H9 (cell line): ENCODE measurements at places on chromosomes 2 and 18.

- DNase-seq, result no peak
These were observed 503.4 kb downstream of the CCDC85A start for GRCh38 chr2:56687169-56687568.

DNA sequence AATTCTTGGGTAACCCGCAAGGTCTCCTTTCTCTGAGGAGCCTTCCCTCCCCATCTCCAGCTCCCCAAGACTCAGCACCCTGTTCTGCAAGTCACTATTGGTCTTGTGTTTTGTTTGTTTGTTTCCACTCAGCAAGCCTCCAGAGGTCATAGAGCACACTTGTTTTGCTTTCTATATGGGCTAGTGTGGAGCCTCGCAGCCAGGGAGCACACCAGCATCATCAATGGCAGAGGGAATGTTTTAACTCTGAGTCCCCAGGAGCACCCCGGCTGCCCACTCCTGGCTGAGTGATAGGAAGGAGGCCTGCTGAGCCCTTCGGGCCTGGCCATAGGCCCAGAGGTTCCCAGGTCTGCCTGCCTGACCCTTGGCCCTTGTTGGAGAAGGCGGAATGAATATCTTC, 36.6 kb downstream of the GLI2 start:
- DNase-seq, result no peak

DNA sequence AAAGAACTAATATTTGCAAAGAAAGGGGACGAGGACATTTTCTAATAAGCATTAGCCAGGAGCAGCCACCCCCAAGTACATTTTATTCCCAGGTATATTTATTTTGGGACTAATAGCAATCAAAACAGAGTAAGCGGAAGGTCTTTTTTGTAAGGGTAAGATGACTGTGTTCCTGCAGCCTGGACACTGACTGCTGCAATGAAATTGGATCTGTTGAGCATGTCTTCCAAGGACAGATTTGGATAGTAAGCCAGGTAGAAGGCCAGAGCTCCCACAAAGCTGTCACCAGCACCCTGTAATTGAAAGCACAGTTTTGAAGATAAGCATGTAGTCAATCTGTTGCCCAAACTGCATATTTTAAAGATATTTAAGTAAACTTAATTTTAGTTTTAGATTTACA, 10.0 kb downstream of the MRPL33 start:
- no peak for DNase-seq

GRCh38 chr18:42922363-42922762, 193.1 kb downstream of the RIT2 start:
- no peak for DNase-seq

GRCh38 chr18:8552151-8552550, 57.1 kb upstream of the RAB12 start:
- DNase-seq, result no peak

DNA sequence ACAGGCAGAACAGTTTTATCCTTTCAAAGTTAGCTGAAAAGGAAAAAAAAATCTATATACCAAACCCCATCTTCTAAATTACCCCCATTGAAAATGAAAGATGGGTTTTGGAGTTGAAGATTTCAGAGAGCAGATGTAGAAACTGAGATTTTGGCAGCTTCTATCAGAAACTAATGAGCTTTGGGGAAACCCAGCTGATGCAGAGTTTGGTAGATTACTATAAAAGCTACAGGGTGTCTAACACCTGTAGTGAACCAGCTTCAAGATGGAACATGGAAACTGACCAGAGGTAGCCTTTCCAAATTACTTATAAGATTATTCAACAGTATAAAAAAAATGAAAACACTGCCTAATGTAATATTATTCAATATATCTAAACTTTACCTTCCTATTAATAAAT, 583.1 kb downstream of the XIRP2 start:
- no peak for DNase-seq

- DNase-seq, result no peak
These were observed 523.5 kb upstream of the ZEB2 start for GRCh38 chr2:145043399-145043834.

GRCh38 chr2:69584127-69584889, 59.2 kb downstream of the AAK1 start:
- no peak for DNase-seq

- DNase-seq, result no peak
These were observed 497 bp downstream of the CHRND start for GRCh38 chr2:232526372-232526941.

DNA sequence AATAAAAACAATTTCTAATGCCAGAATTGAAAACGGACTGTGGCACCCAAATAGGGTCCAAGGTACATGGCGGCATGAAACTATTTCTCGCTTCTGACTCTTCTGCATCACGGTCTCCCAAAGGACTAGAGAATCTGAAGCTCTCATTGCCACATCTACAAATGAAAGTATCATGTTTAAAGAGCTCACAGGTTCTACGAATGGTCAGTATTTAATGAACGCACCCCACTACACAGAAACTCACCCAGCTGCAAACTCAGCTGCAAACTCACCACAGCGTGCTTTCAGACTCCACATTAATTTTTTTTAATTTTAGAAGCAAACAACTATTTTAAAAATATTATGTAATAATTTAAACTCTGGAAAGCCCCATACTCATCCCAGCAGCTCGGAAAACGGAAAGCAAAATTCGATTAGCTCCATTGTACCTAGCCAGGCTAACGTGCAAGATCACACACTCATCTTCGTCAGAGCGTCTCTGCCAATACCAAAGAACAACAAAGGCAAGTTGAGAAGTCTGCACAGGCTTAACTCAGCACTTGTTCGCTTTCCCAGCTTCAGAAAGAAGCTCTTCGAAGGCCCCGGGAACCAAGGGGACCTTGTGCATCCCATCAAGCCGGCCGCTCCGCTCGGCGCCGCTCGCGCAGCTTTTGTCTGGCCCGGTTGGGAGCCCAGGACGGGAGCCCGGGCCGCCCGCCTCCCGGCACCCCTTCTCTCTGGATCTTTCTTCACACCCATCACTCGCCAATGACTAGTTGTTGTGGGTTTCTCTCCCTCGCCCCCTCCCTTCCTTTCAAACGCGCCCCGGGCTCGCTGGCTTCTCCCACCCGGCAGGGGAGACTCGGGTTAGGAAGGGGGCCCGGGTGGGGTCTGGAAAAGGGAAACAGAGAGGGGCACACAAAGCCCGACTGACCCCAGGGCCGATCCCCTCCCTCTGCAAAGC, 785 bp downstream of the CLASP1 start:
- peak; percentile 31 for DNase-seq

- DNase-seq, result no peak
These were observed 578 bp downstream of the IWS1 start for GRCh38 chr2:127525691-127526131.

DNA sequence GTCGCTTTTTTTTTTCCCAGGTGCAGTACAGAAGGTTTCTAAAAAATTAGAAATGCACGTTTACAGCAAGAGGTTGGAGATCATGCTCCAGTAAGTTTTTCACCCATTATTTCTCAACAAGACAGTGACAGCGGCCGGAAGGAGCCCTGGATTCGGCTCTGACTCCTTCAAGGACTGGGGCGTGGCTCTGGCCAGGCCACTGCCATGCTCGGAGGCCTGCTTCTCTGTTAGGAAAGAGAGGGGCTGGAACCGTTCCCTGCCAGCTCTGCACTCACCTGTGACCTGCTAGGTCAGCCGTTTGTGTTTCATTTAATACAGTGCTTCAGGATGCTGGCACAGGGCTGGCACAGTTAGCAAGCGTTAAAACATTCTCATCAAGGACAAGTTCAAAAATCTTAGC, 6.7 kb upstream of the IAH1 start:
- DNase-seq, result no peak

DNA sequence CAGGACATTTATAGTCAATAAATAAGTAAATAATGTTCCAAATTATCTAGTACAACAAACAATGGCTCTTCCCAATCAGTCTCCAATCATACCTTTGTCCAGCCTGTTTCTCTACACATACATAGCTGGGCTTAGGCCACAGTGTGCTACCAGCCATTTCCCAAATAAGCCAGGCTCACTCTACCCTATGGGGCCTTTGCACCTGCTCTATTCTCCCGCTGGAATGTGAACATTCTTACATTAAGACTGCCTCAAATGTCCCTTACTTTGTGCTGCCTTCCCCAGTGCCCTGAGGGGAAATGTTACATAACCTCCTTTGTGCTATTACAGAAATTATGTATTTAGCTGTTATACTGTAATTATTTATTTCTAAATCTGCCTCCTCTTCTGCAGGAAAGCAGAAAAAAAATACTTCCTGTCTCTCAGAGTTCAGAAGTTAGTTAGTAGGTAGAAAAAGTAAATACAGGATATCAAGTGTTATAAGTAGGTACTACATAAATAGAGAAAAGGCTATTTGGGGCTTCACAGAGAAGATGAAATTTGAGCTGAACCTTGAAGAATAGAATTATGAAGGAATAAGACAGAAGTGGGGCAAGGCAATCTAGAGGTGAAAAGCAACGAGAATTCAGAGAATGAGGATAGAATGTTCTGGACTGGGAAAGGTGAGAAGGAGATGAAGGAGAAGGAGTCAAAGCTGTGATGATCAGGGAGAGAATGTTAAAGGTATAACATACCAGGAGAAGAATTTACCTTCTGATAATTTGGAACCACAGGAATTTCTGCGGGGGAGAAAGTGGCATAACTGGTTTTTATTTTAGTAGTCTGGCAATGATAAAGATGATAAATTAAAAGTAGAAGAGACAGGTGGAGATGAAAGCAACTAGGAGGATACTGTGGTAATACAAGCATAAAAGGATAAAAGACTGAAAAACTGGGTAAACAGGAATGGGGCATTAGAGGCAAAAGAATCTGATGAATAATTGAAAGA, 37.0 kb downstream of the ROCK1 start:
- DNase-seq, result no peak
